ENCODE measurements at places on chromosomes 1 and 21.

DNA sequence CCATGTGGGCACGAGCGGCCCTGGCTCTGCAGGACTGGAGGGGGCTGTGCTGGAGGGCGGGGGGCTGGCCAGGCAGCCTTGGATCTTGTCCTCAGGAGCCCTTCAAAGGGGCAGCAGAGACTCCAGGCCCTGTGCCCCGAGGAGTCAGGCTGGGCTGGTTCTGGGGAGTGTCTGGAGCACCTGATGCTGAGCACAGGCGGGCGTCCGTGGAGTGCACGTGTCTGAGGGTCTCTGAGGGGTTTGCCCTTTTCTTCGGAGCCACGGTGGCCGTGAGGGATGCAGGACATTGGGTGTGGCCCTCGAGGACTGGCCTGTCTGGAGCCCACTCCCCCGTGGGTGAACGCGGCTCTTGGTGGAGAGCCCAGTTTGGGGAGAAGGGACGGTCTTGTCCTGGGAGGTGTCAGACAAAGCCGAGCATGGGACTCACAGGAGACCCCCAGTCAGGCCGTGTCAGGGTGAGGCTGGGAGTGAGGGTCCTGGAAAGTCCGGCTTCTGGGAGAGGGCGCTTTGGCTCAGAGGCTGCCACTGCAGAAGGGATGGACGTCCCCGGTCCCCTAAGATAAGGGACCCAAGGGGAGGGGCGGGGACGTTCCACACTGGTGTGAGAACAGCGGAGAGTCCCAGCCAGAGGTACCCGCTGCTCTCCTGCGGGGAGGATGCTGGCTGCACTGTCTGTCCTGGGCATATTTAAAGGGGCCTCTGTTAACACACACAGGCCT lies 60.8 kb downstream of the COL18A1 start:
- no peak for DNase-seq

DNA sequence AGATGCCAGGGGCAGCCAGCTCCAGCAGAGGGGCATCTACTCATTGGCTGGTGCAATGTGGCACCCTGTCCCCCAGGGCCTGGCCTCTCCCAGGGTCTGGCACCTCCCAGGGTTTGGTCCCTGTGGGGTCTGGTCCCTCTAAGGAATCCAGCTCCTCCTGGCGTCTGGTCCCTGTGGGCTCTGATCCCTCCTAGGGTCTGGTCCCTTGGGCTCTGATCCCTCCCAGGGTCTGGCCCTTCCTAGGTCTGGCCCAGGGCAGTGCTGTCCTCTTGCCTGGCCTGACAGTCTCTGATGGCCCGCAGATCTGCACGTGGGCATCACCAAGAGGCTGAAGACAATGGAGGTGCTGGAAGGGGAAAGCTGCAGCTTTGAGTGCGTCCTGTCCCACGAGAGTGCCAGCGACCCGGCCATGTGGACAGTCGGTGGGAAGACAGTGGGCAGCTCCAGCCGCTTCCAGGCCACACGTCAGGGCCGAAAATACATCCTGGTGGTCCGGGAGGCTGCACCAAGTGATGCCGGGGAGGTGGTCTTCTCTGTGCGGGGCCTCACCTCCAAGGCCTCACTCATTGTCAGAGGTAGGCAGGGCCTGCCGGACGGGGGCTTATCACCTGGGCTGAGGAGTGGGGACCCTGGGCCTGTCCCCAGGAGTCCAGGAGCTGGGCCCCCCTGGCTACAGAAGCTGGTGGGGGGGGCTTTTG lies 73.9 kb downstream of the OBSCN start:
- DNase-seq, result no peak

GRCh38 chr21:39363607-39364555 lies 15.0 kb upstream of the HMGN1 start:
- DNase-seq, result no peak

- DNase-seq, result no peak
Observed at GRCh38 chr1:29785554-29785953, 549.2 kb downstream of the PTPRU start.

- DNase-seq, result no peak
Observed at GRCh38 chr1:43983253-43983899, 4.4 kb downstream of the B4GALT2 start.
